ENCODE measurements at places on chromosomes 2 and 18.

DNA sequence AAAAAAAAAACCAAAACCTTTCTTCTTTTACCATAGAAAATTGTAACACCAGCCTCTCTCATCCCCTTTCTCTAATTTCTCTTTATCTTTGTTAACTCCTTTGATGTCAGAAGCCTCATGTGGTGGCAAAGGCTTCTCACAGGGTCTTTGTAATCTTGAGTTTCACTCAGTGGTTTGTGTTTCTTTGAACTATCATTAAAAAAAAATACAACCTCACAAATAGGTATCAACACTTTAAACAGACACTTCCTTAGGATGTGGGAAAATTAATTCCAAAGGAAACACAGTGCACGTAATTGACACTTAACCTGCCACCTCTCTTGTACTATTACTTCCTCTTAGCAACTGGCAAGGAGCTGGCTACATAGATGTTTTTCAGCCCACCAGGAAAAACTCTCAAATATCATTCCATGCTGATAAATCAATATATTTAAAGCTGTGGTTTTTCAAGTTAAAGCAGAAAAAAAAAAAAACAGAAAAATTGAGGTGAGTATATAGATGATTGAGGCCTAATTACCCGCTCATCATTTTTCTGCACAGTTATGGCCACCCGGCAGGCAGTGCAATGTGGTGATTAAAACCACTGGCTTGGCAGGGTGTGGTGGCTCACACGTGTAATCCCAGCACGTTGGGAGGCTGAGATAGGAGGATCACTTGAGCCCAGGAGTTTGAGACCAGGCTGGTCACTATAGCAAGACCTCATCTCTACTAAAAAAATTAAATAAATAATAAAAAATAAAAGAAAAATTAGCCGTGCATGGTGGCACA is 193.5 kb downstream of the MYO3B start:
- no peak for DNase-seq

DNA sequence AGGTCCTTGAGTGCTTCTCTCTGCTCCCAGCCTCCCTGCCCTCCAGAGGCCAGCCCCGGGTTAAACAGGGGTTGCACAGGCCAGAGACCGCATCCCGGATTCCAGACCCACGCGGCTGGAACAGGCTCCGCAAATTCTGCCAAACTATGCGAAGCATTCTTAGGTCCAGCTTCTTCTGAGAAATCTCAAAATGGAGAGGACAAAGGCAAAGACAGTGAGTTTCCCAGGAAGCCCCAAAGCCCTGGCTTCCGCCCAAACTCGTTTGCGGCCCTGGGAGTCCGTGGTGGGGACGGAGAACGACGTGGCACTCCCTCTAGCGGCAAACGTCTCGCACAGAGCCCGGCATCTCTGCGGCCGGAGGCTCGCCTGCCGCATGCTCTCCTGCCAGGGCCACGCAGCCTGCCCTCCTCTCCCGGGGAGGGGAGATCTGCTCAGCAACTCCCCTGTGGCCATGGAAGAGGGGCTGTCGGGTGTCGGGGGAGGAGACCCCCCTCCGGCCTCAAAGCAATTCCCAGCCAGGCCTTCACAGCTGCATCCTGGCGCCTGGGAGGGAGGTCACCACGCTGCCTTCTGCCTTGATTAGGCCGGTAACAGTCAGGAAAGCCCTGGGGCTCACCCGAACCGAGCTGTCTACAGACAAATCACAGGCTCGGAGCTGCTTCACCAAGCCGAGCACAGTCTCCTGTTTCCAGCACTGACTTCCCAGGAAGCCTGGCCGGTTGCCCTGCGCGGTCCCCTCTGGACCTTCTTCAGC is 33.4 kb upstream of the KLHL29 start:
- peak; percentile 62 for DNase-seq

GRCh38 chr2:85549826-85550225 is 10.9 kb downstream of the MAT2A start:
- DNase-seq, result no peak

DNA sequence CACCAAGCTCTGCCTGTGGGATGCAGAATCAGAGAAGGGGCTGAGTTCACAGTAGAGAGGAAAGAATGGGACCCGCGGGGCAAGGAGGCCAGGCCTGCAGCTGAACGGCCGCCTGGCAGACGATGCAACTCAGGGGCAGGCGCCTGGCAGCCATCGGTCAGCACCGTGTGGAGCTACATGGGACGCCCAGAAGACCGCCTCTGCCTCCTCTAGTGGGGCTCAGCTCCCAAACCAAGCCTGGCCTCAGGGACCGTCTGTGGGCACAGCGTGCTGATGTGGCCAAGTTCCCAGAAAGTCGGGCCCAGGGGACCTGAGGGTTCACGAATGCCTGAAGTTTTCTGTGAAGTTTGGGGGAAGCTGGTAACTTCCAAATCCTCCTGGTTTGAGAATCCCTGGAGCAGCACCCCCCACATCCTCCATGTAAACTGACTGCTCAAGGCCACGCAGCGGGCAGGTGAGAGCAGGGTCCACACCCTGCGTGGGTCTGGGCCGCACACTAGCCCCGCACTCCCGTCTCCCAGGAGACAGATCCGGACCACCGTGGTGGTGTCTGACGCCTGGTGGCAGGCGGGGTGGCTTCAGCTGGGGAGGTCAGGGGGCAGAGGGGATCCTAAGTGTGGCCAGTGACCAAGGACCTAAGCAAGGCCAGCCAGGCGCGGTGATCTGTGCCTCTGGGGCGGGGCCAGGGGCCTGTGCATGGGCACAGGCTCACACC is 14.6 kb downstream of the SNORC start:
- no peak for DNase-seq

DNA sequence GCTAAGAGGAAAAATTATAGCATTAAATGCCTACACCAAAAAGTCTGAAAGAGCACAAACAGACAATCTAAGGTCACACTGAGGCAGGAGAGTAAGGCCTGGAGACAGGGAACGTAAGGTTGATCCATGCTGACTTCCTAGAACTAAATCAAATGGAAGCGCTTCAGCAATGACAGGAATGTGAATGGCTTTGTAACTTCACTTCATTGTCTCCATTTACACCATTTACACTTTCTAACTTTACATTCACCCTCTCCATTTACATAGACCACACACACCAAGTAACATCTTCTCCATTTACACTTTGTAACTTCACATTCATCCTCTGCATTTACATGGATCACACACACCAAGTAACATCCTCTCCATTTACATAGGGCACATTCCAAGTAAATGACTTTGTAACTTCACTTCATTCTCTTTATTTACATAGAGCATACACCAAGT is 103.1 kb upstream of the SPATS2L start:
- DNase-seq, result no peak

DNA sequence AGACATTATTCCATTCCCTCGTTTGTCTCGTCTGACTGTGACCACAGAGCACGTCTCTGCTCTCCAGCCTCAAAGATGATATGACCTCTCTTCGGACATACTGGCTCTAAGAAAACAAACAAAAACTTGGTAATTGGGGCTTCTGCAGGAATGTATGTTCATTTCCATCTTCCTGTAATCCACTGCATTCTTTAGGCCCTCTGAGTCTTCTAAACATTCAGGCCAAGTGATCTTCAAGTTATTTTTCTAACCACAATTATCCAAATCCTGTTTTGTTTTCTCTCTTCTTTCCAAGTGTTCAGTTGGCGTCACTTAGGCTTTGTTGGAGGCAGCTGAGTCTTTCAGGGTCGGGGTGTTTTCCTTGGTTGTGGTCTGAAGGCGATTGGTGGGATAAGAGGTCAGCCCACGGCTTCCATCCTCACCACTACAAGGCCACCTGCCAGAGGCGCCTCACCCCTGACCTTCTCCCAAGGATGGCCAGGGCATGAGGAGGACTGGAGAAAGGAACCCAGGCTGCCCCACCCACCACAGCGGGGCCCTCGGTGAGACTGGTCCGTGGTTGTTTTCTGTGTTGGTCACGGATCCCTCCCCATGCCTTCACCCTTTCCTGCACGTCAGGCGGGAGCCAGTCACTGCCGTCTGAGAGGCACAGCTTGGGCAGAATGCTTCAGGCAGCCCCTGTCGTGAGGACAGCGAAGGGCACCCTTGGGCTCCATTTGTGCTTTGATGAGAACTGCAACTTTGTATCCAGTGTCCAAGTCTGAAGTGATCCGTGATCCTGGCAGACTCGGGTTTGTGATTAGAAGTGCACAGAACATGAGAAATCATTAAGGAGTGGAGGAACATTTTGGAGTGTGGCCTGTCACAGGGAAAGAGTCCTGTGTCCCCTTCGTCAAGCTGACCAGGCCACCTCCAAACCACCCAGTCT is 88.6 kb upstream of the FHL2 start:
- DNase-seq, result no peak

DNA sequence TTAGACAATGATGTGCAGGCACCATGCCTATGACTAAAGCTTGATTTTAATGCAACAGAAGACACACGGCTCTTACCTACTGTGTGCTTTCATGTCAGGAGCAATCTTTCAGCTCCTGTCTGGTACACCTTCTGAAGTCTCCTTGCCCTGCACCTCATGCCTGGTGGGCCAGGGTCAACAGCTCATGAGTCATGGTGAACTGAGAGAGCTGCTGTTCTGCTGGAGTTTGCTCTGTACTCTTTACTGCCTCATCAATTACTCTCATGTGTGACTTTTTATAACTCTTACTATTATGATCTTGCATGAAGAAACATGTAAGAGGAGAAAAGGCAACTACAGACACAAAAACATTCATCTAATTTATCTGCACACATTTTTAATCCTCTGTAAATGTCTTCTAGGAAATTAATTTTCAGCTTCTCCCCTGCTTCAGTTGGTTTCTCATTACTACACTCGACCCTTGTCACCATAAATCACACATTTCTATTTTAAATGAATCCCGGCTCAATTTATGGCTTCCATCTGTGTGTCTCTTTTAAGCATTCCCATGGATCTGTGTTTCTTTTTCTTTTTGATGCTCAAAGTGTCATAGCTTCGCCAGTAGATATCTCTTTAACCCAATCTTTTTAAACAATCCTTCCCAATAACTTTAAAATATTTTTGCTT is 9.7 kb downstream of the SERPINB7 start:
- no peak for DNase-seq

Data from pons (tissue), 1 donor.